Activated CD4-positive, alpha-beta T cell treated with anti-CD3 and anti-CD28 coated beads, Interleukin-2, amount 10 ng/mL, durations not matched to agents 7 days and 5 days (primary cell): ENCODE measurements at places on chromosomes 16 and 17. TPM values are rescaled to one million over a fixed set of nuclear protein-coding genes. Genes with fewer than 3 reads are reported as not detected.

TRPV3 gene
- 0.10 TPM for total RNA-seq

GPR142 gene
- not detected for total RNA-seq

GUCY2D gene
- not detected for total RNA-seq

TBC1D3H gene
- not detected for total RNA-seq

MT3 gene
- total RNA-seq = 3.8 TPM

SPATA32 gene
- total RNA-seq = 0.67 TPM

MT1G gene
- 10.2 TPM for total RNA-seq

VASN gene
- total RNA-seq = not detected

- no peaks in the 10 kb centered on the region for H3K27me3 ChIP-seq
- no peak for DNase-seq
- peak overlapping the region; percentile 79 for H3K27ac ChIP-seq
- H3K4me3 ChIP-seq = peak overlapping the region; percentile 85
Observed at GRCh38 chr17:3695129-3695722, 729 bp downstream of the P2RX5 start.

DNA sequence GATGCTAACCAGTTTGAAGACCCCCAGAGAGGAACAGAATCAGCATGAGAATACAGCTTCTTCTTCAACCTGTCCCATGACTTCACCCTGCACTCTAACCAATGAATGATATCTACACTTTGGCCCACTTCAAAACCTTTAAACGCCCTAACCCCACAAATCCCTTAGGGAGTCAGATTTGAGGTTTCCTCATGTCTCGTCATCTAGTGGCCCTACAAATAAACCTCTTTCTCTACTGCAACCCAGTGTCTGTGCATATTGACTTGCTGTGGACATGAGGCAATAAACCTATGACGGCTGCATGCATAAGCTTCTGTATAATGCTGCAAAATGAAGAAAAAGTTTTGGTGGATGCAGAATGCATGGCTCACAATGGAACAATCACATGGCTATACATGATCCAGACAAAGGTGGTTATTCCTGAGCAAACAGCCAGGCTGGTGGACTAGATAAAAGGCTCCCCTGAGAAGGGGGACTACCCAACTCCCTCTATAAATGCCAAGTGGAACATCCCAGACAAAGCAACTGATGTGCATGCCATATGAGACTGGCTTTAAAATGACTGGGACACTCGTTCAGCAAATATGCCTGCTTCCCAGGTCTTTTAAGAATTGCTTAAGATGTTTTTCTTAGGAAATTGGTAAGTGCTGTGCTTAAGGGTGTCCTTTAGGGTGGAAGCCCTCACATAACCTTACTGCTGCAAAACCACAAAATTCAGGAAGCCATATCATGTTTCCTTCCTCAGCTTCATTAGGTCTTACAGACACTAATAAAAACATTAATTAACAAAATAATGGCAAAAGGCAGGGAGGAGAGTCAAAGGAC is 12.2 kb downstream of the N4BP1 start:
- DNase-seq = no peak
- H3K4me1 ChIP-seq = peaks cover 48% of the 10 kb centered on the region
- H3K4me3 ChIP-seq = no peak overlapping the region
- no peaks in the 10 kb centered on the region for H3K27me3 ChIP-seq
- peaks cover 54% of the 10 kb centered on the region for H3K36me3 ChIP-seq

DNA sequence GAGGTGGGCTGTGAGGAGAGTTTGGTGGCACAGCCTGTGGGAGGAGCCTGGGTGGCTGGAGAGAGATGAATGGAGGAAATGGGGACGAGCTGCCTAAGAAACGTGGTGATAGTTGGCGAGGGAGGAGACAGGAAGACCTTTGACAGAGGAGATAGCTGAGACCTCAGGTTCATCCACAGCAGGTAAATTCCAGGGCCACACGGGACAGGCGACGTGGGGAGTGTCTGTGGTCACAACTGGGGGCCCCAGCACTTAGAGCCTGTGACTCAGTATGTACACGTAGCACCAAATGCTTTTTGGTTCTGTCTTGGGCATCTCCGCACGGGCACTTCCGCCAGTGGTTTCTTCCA is 7.7 kb downstream of the MINK1 start:
- H3K4me3 ChIP-seq = no peak overlapping the region
- H3K4me1 ChIP-seq = peaks cover 42% of the 10 kb centered on the region
- H3K36me3 ChIP-seq = peaks cover 24% of the 10 kb centered on the region
- H3K27me3 ChIP-seq = no peaks in the 10 kb centered on the region
- peak overlapping the region; percentile 16 for H3K27ac ChIP-seq

GRCh38 chr16:46649588-46650253 is 28.5 kb upstream of the SHCBP1 start:
- H3K27me3 ChIP-seq = no peaks in the 10 kb centered on the region
- H3K4me1 ChIP-seq = no peaks in the 10 kb centered on the region
- no peak for DNase-seq
- H3K36me3 ChIP-seq = no peaks in the 10 kb centered on the region
- no peak overlapping the region for H3K4me3 ChIP-seq

GRCh38 chr16:66662445-66663194 is 33.9 kb downstream of the CMTM4 start:
- peaks cover 10% of the 10 kb centered on the region for H3K27me3 ChIP-seq
- H3K27ac ChIP-seq = no peak overlapping the region
- no peaks in the 10 kb centered on the region for H3K36me3 ChIP-seq
- peaks cover 5% of the 10 kb centered on the region for H3K4me1 ChIP-seq
- no peak for DNase-seq
- no peak overlapping the region for H3K4me3 ChIP-seq

DNA sequence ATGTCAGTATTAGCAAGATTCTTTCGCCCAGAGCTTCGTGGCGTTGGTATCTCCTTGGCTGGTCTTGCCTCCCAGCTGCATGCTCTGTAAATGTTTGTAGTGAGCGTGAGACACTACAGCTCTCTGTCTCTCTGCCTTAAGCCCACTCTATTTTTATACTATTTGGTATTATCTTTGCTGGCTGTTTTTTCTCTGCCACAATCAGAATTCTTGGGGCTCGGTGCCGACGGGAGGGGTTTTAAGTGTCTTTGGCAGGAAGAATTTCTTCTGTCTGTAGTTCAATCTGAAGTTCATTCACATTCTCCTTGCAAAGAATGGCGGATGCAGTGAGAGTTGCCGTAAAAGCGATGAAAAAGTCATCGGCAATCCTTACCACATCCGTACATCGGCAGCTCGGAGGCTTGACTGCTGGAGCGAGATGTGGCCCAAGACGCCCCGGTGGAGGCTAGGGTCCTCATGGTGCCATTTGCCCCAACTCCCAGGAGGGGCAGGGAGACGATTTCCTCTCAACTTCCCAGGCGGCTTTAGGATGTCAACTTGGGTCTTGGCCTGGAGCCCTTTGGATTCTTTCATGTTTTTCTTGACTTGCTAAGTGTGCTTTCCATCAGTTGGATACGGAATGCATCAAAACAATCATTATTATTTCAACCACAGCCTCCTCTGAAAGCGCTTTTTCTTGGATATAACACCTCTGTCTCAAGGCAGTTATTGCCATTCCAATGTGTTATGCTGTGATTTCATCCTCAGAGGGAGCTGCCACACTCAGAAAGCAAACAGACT is 132.3 kb upstream of the SDK2 start:
- DNase-seq = no peak
- no peaks in the 10 kb centered on the region for H3K36me3 ChIP-seq
- H3K4me3 ChIP-seq = no peak overlapping the region
- peaks cover 2% of the 10 kb centered on the region for H3K27me3 ChIP-seq
- no peak overlapping the region for H3K27ac ChIP-seq
- H3K4me1 ChIP-seq = no peaks in the 10 kb centered on the region

- H3K27ac ChIP-seq = peak overlapping the region; percentile 10
- H3K36me3 ChIP-seq = no peaks in the 10 kb centered on the region
- peaks cover 7% of the 10 kb centered on the region for H3K27me3 ChIP-seq
- no peak overlapping the region for H3K4me3 ChIP-seq
- DNase-seq = no peak
- peaks cover 66% of the 10 kb centered on the region for H3K4me1 ChIP-seq
Observed at GRCh38 chr17:3890878-3891219, 2.0 kb downstream of the CAMKK1 start.

- H3K36me3 ChIP-seq = peaks cover 6% of the 10 kb centered on the region
- DNase-seq = no peak
- no peak overlapping the region for H3K4me3 ChIP-seq
- H3K27ac ChIP-seq = no peak overlapping the region
- peaks cover 43% of the 10 kb centered on the region for H3K4me1 ChIP-seq
Observed at GRCh38 chr16:50688867-50689266, 4.5 kb upstream of the NOD2 start.

GRCh38 chr16:80433623-80434022 is 107.2 kb upstream of the DYNLRB2 start:
- H3K36me3 ChIP-seq = no peaks in the 10 kb centered on the region
- no peak overlapping the region for H3K27ac ChIP-seq
- no peak overlapping the region for H3K4me3 ChIP-seq
- H3K27me3 ChIP-seq = peaks cover 19% of the 10 kb centered on the region
- DNase-seq = no peak

- no peaks in the 10 kb centered on the region for H3K36me3 ChIP-seq
- H3K27me3 ChIP-seq = no peaks in the 10 kb centered on the region
- H3K4me3 ChIP-seq = no peak overlapping the region
- DNase-seq = no peak
Observed at GRCh38 chr16:81127051-81127450, 30.9 kb upstream of the GCSH start.

DNA sequence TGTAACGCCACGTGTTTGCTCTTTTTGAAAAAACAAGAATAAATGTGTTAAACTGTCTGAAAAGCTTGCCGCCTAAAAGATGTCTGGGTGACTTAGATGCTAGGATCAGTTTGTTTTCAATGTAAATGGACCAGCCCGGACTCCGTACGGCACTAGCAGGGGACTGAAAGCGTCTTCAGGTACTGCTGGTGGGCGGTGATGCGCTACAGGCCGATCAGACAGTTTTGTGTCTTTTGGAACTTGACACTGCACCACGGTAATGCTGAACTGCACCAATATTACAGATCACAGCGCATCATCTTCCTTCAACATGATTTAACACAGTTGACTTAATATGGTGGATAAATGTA is 727 bp upstream of the MBTPS1 start:
- H3K27ac ChIP-seq = peak overlapping the region; percentile 96
- no peaks in the 10 kb centered on the region for H3K36me3 ChIP-seq
- peaks cover 24% of the 10 kb centered on the region for H3K4me1 ChIP-seq
- H3K4me3 ChIP-seq = peak overlapping the region; percentile 90

DNA sequence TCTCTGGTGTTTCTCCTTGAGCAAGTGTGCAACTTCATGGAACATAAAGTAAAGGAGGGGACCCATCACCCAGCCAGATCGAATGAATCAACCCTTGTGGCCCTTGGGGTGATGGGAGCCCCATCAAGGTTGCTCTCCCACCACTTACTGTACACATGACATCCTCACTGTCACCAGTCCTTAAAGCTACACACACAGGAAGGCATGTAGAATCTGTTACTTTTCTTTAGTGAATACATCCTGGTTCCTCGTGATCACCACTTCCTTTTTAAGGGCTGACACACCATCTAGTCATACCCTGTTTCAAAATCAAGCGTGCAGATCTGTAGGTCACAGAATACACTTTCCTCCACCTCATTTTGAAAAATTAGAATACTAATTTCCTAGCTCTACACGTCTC is 22.6 kb upstream of the MPHOSPH6 start:
- H3K4me1 ChIP-seq = peaks cover 20% of the 10 kb centered on the region
- peaks cover 4% of the 10 kb centered on the region for H3K36me3 ChIP-seq
- DNase-seq = peak; percentile 35
- H3K4me3 ChIP-seq = no peak overlapping the region
- peaks cover 9% of the 10 kb centered on the region for H3K27me3 ChIP-seq

GRCh38 chr17:76574166-76574565 is 11.5 kb downstream of the ST6GALNAC2 start:
- H3K36me3 ChIP-seq = no peaks in the 10 kb centered on the region
- no peaks in the 10 kb centered on the region for H3K27me3 ChIP-seq
- H3K27ac ChIP-seq = no peak overlapping the region
- H3K4me1 ChIP-seq = no peaks in the 10 kb centered on the region

DNA sequence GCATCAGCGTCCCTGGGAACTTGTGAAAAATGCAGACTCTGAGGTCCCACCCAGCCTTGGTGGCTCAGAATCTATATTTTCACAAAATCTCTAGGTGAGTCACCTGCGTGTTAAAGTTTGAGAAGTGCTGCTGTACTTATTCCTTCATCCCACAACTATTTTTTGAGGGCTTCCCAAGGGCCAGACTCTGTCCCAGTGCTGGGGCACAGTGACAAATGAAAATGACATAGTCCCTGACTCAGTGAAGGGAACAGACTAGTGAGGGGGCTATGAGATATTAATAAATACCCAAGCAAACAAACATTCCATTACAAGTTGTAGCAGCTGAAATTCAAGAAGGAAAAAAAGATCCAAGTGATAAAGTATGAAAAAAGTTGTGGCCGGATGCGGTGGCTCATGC is 9.9 kb upstream of the EMP2 start:
- no peak for DNase-seq
- H3K27ac ChIP-seq = no peak overlapping the region
- H3K4me3 ChIP-seq = no peak overlapping the region
- H3K27me3 ChIP-seq = peaks cover 7% of the 10 kb centered on the region

GRCh38 chr17:44915321-44915726 is at the start of gene GFAP:
Gene GFAP (minus strand): TSS chr17:44915500. CDS start chr17:44915486, 14 bp downstream.
- H3K4me1 ChIP-seq = peaks cover 15% of the 10 kb centered on the region
- peaks cover 36% of the 10 kb centered on the region for H3K27me3 ChIP-seq
- DNase-seq = no peak
- no peak within 1 kb of the TSS for H3K27ac ChIP-seq
- no peak within 1 kb of the TSS for H3K4me3 ChIP-seq

DNA sequence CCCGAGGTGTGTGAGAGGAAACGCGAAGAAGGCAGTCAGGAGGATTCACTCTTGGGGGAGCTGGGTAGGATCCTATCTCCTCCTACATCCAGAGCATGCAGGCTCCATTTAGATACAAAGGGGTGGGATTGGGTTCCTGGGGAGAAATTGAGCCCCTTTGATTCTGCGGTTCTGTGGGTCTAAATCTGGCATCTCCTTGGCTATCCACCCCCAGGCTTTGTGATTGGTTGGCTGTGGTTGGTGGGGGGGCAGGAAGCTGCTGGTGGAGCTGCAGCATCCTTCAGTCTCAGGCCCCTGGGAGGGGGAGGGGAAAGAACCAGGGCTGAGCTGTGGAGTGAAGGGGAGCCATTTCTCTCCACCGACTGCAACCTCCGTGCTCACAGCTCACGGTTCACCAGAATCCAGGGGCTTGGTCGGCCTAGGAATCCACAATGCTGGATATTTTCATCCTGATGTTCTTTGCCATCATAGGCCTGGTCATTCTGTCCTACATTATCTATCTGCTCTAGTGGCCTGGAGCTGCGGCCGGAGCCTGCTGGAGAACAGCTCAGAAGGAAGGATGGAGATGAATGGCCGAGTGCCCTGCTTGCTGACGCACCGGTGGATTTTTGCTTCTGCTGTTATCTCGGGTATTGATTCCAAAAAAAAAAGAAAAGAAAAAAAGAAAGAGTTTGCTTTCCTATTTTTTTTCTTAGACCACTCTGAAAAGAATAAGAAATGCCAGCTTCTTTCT is at the start of gene LASP1NB:
Gene LASP1NB (plus strand): TSS at position 352 of the 733 bp plus-strand sequence.
- H3K4me1 ChIP-seq = peaks cover 30% of the 10 kb centered on the region
- DNase-seq = peak; percentile 57
- H3K4me3 ChIP-seq = peak within 1 kb of the TSS; percentile 17
- H3K36me3 ChIP-seq = peaks cover 5% of the 10 kb centered on the region

DNA sequence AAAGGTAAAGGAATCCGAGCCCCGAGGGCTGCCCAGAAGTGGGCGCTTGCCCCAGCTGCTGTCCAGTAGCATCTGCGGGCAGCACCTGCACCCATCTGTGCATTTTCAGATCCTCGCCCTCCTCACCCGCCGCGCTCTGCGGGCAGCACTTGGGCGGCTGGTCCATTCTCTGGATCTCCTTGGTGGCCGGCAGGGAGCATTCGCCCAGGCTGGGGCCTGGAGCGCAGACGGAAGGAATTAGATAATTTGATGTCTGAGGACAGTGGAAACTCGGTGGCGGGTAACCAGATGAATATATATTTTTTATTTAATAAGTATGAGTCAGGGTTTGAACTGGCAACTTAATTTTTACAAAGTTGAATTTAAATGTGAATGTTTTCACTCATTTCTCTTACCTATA is 88.5 kb downstream of the NPIPB11 start:
- H3K27ac ChIP-seq = no peak overlapping the region
- H3K36me3 ChIP-seq = no peaks in the 10 kb centered on the region
- peaks cover 5% of the 10 kb centered on the region for H3K4me1 ChIP-seq
- H3K4me3 ChIP-seq = no peak overlapping the region
- DNase-seq = no peak
